ENCODE measurements at places on chromosomes 3 and 15.

- DNase-seq: no peak
Measured at GRCh38 chr15:91135201-91136130, 35.4 kb downstream of the SV2B start.

DNA sequence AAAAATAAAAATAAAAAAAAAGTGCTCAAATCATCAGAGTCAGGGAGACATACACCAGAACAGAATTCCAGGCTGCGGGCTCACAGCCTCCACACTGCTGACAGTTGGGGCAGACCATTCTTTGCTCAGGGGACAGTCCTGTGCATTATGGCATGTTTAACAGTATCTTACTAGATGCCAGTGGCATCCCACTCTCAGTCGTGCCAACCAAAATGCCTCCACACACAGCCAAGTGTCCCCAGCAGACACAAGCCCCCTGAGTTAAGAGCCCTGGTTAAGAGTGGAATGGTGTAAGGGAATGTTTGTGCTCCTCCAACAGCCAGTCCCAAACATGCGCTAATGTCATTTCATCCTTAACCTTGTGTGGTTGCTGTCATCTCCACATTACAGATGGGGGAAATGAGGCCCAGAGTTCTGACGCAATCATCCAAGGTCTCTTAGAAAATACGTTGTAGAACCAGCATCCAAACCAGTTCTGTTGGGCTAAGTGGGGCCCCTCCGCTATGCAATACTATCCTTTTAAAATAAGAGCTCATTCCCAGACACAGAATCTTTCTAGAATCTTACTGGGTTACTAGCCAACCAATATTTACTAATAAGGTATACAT is 26.0 kb downstream of the CFAP92 start:
- no peak for DNase-seq

GRCh38 chr15:76330080-76330680 is 6.4 kb upstream of the ISL2 start:
- no peak for DNase-seq

GRCh38 chr3:95289295-95289694 is 1226.4 kb downstream of the NSUN3 start:
- DNase-seq: no peak

GRCh38 chr3:104907507-104907906 is 459.2 kb upstream of the ALCAM start:
- DNase-seq: peak; percentile 21

DNA sequence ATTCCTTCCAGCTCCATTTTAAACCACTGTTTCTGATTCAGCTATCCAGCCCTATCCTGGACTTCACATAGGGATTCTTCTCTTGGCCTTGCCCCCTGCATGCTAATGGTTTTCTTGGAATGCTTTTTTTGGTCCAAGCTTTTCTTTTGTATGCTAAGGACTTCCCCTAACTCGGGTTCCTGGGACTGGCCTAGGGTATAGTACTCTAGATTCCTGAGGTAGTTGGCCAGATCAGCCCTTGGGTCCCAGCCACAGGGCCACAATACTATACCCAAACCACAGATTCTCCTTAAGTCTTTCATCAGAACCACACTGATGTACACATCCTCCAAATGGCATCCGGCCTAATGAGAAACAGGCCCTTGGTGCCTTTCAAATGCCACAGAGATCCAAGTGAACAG is 2.8 kb downstream of the FYCO1 start:
- DNase-seq: no peak

GRCh38 chr3:50503504-50504342 is at the start of gene CACNA2D2:
CACNA2D2 (minus strand) TSS chr3:50503634; CDS start chr3:50503423, 211 bp downstream.
- peak; percentile 94 for DNase-seq

DNA sequence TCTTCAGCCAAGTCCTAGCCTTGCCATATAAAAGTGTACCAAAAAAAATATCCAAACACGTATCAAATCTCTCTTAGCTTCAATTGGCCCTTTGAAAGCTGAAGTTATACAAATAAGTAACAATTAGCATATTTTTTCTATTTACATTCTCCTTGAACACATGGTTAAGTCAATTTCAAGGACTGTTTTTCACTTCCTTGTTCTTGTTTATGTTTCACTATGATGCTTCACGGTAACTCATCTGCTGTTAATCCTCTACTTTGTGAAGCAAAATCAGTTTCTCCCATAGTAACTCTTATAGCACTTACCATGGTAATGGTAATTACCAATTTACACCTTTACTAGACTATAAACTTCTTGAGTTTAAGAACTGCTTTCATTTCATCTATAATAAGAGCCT is 10.6 kb upstream of the SPRED1 start:
- no peak for DNase-seq

DNA sequence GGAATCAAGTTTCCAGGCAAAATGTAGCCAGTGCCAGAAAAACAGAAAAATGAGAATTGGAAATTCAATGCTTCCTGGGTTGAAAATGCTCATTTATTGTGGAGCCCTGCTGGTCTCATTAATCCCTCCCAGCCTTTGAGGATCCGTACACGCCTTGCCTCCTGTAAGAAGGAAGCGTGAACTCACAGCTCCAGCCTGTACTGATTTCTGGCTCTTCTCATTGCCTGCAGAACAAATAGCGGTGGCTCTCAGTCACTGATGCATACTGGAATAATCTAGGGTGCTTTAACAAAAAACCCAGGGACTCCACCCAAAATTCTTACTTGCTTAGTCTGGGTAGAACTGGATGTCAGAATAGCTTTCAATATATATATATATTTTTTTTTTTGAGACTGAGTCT is 29.3 kb upstream of the SLC24A5 start:
- no peak for DNase-seq

DNA sequence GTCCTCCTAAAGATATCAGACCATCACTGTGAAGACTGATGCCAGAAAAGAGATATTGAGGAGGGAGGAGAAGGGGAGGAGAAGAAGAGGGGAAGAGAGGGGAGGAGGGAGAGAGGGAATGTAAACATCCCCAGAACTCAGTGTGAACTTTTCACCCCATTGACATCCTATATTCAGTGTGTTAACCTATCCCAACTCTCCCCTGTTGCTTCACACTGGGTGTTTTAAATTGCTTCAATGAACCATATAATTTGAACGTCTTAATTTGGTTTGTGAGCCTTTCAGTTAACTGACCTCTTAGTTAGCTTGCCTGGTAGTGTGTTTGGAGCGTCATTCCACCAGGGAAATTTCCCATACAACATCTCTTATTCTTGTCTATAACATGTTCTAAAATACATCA is 29.8 kb upstream of the PTPRG start:
- no peak for DNase-seq

GRCh38 chr15:41734079-41734478 is 40.2 kb upstream of the MAPKBP1 start:
- DNase-seq: no peak

Data from urothelium cell line (cell line).